ENCODE measurements at places on chromosomes 6 and 20.

GRCh38 chr6:149046164-149046821 lies 271.2 kb upstream of the TAB2 start:
- no peak for DNase-seq

DNA sequence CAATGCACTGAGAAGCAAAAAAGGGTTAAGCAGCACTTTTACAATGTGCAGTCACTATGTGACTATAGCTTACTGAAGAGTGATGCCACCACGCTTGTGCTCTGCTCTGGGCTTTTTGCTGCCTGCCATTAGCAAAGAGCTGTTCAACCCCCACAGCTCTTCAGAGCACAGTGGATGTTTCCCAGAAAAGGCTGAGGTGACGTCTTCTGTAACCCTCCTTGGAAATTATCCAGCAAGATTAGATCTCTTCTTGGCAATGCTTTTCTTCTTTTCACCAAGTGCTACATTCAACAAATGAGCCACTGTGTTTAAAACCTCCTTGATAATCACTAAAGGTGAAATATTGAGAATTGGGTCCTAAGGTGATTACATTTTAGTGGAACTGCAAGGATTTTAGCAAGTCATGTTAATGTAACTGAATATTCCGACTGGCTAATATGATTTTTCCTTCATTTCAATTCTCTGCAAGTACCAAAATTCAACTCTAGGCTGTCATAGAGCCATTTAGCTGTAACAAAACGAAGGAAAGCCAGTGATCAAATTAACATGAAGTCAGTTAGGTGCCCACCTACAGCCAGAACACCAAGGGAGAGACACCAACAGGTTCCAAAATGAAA lies 34.9 kb downstream of the ELOVL5 start:
- DNase-seq: peak; percentile 53

DNA sequence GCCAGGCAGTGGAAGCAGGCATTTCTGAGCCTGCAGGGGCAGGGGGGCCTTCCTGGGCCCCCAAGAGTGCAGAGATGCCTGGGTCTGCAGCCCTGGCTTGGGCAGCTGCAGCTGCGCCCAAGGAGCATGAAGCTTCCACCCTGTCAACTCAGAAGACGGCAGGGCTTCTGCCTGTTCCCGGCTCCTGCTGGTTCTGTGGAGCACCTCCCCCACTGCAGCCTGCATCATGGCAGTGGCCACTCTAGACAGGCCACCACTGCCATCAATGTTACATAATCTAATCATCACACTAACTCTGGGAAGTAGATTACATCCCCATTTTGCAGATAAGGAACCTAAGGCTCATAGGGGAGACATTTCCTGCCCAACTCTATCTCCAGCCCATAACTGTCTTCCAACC lies 21.1 kb upstream of the TOP1 start:
- DNase-seq: no peak

DNA sequence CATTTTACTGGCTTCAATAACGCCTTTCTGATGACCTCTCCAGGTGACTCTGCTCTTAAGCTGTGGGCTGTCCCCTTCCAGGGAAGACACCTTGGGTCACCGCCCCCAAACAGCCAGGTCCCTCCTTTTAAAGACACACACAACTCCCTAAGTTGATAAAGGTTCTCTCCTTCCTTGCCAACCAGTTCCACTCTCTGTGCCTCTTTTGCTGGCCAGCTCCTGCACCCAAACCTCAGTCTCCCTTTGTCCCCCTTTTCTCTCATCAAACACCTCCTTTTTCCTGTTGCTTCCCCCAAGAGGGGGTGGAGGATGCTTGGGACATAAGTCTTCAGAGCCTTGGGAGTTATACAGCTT lies 1.0 kb downstream of the NCOA6 start:
- DNase-seq: peak; percentile 73

GRCh38 chr6:35728683-35729678 lies 7.9 kb upstream of the ARMC12 start:
- peak; percentile 39 for DNase-seq

GRCh38 chr6:40599555-40599954 lies 12.4 kb upstream of the LRFN2 start:
- DNase-seq: no peak

- DNase-seq: no peak
These were observed 338 bp downstream of the E2F3 start for GRCh38 chr6:20402092-20402341.

Data from CD4-positive, alpha-beta T cell treated with Interferon alpha-2 for 1 hour (primary cell).